ENCODE measurements at places on chromosomes 7 and 10. TPM values are rescaled to one million over a fixed set of nuclear protein-coding genes. Genes with fewer than 3 reads are reported as not detected.

GRCh38 chr7:116206141-116206540 is 4.2 kb upstream of the TES start:
- no peak for DNase-seq
- no peak overlapping the region for H3K4me3 ChIP-seq
- no peak overlapping the region for H3K27ac ChIP-seq

- no peaks in the 10 kb centered on the region for H3K36me3 ChIP-seq
- no peak for DNase-seq
- H3K4me1 ChIP-seq = no peaks in the 10 kb centered on the region
- H3K4me3 ChIP-seq = no peak overlapping the region
- no peaks in the 10 kb centered on the region for H3K27me3 ChIP-seq
- no peak overlapping the region for H3K27ac ChIP-seq
Observed at GRCh38 chr7:72430531-72430930, 18.4 kb upstream of the CALN1 start.

DNA sequence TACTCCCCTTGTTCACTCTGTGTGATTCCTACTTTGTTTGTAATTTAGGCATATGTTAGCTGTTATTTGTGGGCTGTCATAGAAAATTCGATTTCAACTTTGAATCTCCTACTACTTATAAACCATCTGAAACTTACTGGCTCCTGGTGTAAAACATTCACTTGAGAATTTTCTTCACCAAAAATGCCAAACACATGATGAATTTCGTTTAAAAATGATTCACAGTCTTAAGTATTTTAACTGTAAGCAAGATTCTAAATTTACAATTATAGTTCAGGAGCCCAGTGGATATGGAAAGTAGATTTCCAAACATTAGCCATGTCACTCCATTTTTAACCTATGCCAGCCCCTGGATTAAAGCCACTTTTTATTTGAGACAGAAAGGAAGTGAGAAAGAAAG is 3.1 kb downstream of the CPED1 start:
- no peak for DNase-seq
- H3K36me3 ChIP-seq = no peaks in the 10 kb centered on the region
- peak overlapping the region; percentile 70 for H3K27ac ChIP-seq
- H3K4me1 ChIP-seq = peaks cover 65% of the 10 kb centered on the region
- no peaks in the 10 kb centered on the region for H3K27me3 ChIP-seq
- H3K4me3 ChIP-seq = peak overlapping the region; percentile 39

DNA sequence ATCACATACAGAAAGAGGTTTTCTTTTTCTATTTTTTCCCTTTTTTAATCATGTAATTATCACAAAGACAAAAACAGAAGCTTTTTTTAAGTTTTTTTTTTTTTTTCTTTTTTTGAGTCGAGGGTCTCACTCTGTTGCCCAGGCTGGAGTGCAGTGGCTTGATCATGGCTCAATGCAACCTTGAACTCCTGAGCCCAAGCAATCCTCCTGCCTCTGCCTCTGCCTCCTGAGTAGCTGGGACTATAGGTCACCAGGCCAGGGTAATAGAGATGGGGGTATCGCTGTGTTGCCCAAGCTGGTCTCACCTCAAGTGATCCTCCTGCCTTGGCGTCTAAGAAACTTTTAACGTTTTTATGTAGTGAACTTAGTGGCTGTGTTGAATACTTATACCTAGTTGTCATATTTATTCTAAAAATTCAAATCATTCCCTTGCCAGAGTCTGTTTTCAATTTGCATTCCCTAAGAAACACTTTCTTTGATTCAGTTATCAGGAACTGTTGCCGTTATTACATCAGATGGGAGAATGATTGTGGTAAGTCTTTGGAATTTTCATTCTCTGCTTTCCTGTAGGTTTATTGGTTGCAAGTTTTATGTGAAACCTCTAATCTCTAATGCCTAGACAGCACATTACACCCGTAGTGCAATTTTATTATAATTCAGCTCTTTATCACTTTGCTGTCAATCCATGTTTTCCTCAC is 1.3 kb downstream of the LSM8 start:
- peak overlapping the region; percentile 95 for H3K4me3 ChIP-seq
- peak overlapping the region; percentile 21 for H3K27ac ChIP-seq
- DNase-seq = no peak
- peaks cover 40% of the 10 kb centered on the region for H3K4me1 ChIP-seq
- H3K36me3 ChIP-seq = peaks cover 20% of the 10 kb centered on the region

- no peak for DNase-seq
- H3K27ac ChIP-seq = no peak overlapping the region
- H3K27me3 ChIP-seq = no peaks in the 10 kb centered on the region
- H3K4me3 ChIP-seq = no peak overlapping the region
- no peaks in the 10 kb centered on the region for H3K36me3 ChIP-seq
- peaks cover 2% of the 10 kb centered on the region for H3K4me1 ChIP-seq
Observed at GRCh38 chr7:85462671-85463070, 275.8 kb upstream of the SEMA3D start.

- no peaks in the 10 kb centered on the region for H3K27me3 ChIP-seq
- H3K4me1 ChIP-seq = peaks cover 6% of the 10 kb centered on the region
- H3K36me3 ChIP-seq = peaks cover 35% of the 10 kb centered on the region
- H3K4me3 ChIP-seq = no peak overlapping the region
- no peak for DNase-seq
Observed at GRCh38 chr10:86449926-86450558, 71.5 kb downstream of the WAPL start.

GRCh38 chr10:109894516-109894915 is 28.8 kb downstream of the XPNPEP1 start:
- H3K27ac ChIP-seq = peak overlapping the region; percentile 83
- peaks cover 49% of the 10 kb centered on the region for H3K4me1 ChIP-seq
- H3K4me3 ChIP-seq = no peak overlapping the region
- DNase-seq = no peak

DNA sequence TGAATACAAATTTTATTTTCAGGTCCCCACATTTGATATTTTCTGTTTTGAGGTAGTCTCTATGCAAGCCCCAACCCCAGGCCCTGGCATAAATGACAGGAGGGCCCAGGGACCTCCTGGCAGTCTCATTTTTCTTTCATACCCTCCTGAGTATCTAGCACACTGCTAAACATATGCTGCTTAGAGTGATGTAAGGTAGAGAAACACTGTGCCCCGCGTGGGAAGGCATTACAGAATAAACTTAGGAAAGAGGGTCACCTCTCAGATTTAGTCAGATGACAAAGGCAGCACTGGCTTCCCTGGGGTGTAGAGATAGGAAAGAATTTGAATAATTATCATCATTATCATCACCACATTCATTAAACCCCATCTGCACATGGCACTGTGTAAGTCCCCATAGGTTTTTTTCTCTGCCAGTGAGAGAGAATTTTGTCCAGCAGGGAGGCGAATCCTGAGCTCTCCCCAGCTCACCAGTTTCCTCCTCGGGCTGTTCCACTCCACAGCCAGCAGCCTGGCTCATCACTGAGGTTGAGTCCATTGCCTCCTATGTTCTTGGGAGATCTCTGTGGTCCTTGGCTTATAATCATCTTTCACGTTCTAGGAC is 507.3 kb upstream of the GALNT17 start:
- no peak overlapping the region for H3K27ac ChIP-seq
- no peaks in the 10 kb centered on the region for H3K27me3 ChIP-seq
- DNase-seq = no peak
- no peak overlapping the region for H3K4me3 ChIP-seq

GRCh38 chr10:29810816-29811215 is 176.0 kb upstream of the SVIL start:
- peaks cover 29% of the 10 kb centered on the region for H3K4me1 ChIP-seq
- H3K27me3 ChIP-seq = no peaks in the 10 kb centered on the region

The EVX1 gene
- not detected for total RNA-seq

The ANKMY2 gene
- 16.9 TPM for total RNA-seq

The ATP6V1F gene
- total RNA-seq = 161 TPM

The FIS1 gene
- total RNA-seq = 151 TPM

Data from osteocyte (in vitro differentiated cells).